EL (cell line): ENCODE measurements at places on chromosomes 6 and 20.

DNA sequence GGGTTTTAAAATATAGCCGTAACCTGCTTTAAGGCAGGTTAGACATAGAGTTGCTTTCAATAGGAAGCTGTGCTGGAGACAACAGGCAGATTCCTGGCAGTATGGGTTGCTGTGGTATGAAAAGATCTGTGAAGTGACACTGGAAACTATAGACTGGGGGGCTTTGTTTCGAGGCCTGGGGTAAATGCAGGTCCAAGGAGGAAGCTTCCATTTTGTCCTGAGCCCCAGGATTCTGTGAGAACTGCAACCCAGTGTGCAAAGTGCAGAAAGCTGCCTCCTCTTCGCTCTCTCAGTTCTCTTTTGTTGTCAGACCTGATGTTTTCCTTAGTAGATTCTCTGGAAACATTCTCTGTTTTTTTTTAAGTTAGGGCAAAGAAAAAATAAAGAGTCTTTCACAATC is 86.9 kb downstream of the LYRM4 start:
- DNase-seq: no peak

DNA sequence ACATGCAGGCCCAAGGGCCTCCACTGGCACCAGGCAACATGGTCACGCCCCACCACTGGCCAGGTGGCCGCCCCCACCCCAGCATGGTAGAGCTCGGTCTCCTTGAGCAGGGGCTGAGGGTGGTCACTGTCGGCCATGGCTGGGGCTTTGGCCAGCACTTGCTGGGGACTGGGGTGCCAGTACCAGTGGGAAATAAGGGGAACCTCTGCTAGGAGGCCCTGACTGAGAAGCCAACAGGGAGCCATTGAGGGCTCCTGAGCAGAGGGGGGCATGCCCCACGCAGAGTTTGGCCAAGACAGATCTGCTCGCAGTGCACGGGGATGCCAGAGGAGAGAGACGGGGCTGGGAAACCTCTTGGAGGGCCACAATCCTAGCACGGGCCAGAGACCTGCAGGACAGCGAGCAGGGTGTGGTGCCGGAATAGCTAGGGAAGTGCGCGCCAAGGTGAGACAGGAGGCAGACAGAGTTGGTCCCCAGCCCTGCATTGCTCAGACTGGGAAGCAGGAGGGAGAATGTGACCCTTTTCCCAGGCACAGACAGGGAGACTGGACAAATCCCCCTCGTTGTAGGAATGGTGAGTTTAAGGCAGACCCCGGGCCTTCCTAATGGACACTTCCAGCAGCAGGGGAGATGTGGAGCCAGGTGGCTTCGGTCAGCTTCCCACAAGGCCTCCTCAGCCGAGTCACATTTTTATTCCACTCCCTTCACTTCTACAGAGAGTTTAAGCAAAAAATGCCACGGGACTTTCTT is 179.0 kb upstream of the CST7 start:
- no peak for DNase-seq

GRCh38 chr6:100806296-100806695 is 74.8 kb downstream of the ASCC3 start:
- no peak for DNase-seq

- peak; percentile 95 for DNase-seq
Observed at GRCh38 chr6:149032599-149033405, 284.7 kb upstream of the TAB2 start.

DNA sequence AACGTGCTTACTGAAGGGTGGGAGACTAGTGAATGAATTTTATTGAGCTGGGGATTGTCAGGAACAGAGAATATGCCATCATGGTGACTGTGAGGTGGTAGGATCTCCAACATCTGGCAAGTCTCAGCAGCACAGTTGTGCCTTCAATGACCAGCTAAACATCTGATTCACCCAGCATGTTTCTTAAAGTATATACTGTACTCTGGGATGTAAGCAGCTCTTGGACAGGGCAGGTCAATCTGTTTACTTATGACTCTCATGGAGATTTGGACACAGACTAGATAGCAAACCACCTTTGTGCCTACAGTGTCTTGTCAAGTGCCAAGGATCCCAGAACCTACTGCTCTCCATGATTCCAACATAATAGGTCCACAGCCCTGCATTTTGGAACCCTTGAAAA is 801.0 kb upstream of the CITED2 start:
- DNase-seq: no peak

DNA sequence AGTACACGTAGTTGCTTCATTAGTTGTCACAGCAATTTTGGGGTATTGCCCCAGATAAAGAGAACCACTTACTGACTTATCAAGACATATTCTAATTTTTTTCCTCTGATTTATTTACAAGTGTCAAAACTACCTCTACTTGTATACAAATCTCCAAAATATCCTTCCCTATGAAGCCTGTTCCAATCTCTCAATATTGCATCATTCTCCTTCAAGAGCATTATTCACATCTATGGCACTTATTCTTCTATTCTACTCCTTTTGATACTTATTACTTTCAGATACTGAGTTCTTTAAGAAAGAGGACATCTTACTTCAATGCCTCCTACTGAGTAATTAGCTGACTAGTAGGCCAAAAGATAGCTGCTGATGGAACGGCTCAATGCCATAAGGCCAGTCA is 105.2 kb downstream of the SMLR1 start:
- no peak for DNase-seq

DNA sequence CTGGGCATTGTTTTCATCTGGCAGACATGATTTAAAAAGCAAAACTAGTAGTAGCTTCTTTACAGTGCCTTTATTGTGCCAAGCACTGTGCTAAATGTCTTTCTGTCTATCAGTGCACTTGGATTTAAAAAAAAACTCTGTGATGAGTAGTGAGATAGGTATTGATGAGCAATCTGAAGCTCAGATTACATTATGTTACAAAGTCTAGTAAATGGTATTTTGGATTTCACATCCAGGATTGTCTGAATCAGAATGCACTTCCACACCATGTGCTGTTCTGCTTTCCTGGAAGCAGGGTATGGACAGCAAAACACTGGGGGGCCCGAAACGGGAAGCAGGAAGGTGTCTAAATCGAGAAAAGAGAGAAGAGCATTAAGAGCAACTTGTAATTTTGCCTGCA is 103.4 kb upstream of the CCN2 start:
- DNase-seq: peak; percentile 70

DNA sequence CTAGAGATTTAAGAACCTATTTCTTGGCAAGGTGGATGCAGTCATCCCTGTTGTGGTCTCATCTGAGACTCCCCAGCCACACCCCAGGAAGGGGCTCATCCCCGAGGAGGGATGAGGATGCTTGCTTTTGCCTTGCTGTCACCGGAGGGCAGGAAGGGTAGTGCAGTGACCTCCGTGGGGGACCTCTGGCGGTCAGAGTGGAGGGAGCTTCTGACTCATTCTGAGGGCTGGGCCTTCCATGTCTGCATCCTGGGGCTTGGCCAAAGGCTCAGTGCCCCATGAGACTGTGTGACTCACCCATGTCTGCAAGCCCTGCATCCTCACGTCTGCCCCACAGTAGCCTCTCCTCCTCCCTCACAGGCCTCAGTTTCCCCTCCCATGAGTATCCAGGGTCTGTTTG is 38.7 kb downstream of the UQCC2 start:
- peak; percentile 97 for DNase-seq

- no peak for DNase-seq
Observed at GRCh38 chr6:94217836-94218235, 798.5 kb upstream of the EPHA7 start.

GRCh38 chr6:30824698-30825097 is 59.6 kb upstream of the DDR1 start:
- no peak for DNase-seq

DNA sequence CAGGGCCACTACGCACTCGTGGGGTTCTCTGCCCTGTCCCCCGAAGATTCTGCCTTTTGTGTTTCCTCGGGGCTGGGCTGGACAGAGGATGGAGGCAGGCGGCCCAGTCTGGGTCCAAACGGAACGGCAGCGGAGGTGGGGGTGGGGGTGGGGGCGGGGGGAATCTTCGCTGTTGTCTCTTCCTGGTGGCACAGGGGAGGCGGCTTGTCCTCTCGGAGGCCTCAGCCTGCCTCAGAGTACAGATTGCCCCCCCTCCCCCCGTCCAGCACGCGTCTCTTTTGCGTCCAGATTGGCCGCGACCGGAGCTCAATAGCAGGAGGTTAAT is 1.4 kb upstream of the INSM1 start:
- no peak for DNase-seq

DNA sequence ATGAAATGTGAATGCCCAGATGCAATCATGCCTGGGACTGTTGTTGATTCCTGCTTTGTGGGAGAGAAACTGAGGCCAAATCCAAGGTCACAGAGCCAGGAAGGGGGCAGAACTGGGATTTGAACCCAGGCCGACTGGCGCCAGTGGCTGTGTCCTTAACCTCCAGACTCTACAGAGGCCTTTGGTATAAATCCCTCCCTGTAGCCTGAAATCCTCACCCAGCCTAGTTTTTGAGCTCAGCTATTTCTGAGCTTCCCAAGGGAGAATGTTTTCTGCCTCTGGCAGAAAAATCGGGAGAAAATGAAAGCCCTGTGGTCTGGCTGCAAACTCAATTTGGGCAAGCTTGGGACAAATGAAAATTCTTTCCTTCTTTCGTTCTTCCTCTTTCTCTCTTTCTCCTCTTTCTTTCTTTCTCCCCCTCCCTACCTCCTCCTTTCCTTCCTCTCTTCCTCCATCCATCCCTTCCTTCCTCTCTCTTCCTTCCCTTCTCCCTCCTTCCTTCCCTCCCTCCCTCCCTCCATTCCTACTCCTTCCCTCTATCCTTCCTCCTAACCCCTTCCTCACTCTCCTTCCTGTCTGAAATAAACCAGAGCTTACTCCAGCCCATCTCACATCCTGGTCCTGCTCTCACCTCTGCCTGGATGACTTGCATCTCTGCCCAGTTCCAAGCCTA is 34.9 kb downstream of the SNAI1 start:
- DNase-seq: no peak

- DNase-seq: no peak
Observed at GRCh38 chr6:130158056-130158455, 64.7 kb downstream of the SAMD3 start.

DNA sequence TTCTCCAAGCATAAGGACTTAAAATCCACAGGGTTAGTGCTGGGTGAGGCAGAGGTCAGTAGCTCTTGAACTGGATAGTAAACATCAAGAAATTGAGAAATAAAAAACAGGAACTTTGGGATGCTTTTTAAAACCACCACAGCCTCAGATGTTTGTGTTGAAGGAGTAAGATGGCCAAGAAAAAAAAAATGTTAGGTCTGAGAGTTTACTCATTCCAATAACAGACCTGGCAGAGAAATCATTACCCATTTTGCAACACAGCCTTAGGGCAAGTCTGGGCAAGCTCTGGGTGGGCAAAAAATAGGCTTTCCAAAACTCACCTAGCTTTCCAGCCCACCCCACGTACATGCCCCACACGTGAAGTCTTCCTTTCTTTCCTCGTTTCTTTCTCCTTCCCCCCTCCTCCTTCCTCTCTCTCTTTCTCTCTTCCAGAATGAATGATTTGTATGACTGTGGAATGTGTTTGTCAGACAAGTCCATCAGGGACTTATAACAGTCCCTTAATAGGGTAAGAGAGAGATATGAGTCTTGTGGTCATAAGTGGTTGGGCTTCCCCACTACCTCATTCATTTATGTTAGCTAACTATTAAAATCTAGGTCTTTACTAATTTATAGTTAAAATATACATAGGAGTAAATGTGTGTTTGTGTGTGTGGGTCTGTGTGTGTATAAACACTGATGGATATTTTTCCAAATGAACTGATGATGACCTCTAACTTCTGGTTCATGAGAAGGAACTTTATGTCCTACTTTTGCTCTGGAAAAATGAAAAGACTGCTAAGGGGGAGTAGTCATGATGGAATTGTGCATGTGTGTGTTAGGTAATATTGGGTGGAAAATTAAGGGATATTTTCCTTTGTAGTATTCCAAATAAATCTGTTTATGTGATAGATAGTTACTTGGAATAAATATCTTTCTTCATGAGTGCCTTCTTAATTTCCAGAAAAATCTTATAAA is 18.0 kb upstream of the DSE start:
- peak; percentile 38 for DNase-seq

DNA sequence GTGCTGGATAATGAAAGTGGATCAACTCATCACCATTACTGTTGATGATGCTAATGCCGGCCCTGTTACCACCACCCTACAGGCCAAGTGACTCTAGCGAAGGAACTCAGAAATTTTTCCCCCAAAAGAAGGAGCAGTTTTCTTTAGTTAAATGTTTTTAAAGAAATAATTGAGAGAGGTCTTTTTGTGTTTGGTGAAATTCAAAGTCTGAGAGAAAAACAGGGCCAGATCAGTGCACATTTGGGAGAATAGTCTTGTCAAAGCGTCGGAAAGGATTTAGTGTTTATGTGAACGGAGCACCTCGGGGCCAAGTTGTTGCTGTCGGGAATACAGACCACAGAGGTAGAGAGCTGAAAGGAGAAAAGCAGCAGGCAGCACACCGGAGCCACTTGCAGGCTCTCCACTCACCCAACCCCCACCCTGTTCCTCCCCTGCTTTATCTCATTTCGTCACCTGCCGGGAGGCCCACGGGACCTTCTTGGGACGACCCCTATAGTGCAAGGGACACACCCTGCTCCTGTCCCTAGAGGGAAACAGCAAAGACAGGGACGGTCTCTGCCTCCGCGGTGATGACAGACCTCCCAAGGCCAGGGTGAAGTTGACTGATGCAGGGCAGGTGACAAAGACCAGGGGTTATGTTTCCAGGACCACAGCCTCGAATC is 6.8 kb downstream of the TFAP2B start:
- no peak for DNase-seq

- no peak for DNase-seq
Observed at GRCh38 chr6:44063561-44064059, 63.6 kb downstream of the MRPL14 start.

DNA sequence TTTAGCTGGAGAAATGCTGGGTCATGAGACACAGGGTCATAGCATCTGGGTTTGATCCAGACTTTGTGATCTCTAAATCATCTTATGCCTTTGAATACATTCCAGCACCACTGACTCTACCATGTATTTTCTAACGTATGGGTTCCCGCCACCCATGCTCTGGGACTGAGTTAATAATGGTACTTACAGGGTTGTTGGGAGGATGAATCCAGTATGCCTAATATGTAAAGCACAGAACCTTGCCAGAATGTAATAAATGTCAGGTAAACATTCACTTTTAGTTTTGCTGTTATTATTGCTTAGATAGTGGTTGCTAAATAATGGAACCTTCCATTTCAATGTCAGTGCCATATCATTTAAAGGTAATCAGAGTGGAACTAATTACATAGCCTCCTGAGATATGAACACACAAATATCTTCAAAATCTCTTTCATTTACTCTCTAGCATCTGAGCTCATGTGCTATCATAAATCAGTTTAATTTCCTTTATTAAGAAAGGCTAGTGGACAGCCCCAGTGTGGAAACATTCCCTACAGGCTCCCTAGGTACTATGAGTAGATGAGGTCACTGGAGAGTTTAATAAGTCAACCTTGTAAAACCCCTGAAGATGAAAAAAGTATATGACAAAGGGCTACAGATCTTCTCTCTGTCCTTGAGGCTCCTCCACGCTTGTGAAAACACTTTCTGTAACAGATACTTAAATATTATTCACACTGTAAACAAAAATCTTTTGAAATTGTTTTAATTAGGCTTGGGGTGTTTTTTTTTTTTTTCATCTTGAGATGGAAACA is 226.6 kb downstream of the ALDH8A1 start:
- DNase-seq: peak; percentile 34

GRCh38 chr6:5102267-5102970 is 17.3 kb downstream of the PPP1R3G start:
- no peak for DNase-seq
